Pancreas (tissue), 10 donors: ENCODE measurements at places on chromosomes 11 and 22. TPM values are rescaled to one million over a fixed set of nuclear protein-coding genes. Genes with fewer than 3 reads are reported as not detected.

The RGL4 gene
- total RNA-seq, result not detected

The JAML gene
- total RNA-seq, result 0.42 TPM

The UPK2 gene
- total RNA-seq, result not detected

The APOA4 gene
- not detected for total RNA-seq

DNA sequence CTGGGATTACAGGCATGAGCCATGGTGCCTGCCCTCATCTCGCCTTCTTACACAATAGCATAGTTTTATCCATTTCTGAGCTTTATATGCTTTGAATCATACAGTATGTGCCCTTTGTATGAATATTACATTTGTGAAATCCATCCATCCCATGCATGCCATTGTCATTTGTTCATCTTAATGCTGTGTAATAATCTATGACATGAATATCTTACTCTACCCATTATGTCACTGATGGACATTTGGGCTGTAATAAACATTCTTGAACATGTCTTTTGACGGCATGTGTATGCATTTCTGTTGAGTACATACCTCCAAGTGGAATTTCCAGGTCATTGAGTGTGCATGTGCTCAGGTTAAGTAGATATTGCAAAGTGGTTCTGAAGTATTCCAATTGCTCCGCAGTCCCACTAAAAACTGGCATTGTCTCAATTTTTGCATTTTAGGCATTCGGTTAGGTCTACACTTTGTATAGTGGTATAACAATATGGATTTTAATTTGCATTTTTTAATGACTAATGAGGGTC, 339.3 kb upstream of the SYN3 start:
- DNase-seq, result no peak

- no peak for DNase-seq
Measured at GRCh38 chr11:128593281-128593680, 5.9 kb upstream of the ETS1 start.

DNA sequence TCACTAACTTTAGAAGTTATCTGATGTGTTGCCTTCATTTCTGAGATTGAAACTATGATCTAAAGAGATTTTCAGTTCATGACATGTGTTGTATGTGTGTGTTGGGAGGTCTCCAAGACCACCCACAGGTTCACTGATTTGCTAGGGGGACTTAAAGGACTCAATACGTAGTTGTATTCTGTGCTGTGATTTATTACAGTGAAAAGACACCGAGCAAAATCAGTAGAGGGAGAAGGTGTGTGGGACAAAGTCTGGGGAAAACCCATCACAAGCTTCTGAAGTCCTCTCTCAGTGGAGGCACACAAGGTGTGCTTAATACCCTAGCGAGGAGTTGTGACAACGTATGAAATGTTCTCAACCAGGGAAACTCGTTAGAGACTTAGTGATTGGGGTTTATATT, 35.6 kb downstream of the RNF169 start:
- no peak for DNase-seq

DNA sequence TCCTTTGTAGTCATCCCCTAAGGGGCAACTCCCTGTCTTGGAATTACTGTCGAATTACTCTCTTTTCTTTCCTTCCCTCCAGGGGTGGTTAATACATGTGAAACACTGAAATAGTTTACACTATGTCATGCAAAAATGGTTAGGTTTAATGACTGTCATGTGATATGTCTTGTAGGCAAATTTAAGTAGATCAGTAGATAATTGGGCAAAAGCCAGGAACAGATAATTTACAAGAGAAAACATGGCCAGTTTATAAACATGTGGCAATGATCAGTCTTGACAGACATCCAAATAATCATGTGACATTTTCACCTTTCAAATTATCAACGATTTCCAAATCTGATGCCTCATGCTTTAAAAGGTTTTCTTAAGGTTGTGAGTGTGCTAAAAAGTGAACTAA, 3.9 kb downstream of the VWA5A start:
- DNase-seq, result no peak

DNA sequence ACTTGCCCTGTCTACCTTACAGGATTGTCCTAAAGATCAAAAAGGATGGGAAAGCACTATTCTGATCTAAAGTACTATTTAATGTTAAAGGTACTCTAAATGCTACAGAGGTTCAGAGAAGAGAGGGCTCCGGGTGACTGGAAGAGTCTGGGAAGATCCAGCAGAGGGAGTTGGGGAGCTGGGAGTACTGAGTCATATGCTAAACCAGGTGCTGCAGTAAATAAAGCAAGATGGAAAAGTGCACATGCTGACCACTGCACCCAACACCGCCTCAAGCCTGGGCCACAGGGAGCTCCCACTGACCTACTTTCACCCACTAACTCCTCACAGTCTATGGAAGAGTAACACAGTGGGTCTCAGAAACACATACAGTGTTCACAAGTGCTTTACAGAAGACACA, 49.3 kb downstream of the WT1 start:
- DNase-seq, result no peak

GRCh38 chr11:88709567-88709966, 356.2 kb downstream of the GRM5 start:
- no peak for DNase-seq

DNA sequence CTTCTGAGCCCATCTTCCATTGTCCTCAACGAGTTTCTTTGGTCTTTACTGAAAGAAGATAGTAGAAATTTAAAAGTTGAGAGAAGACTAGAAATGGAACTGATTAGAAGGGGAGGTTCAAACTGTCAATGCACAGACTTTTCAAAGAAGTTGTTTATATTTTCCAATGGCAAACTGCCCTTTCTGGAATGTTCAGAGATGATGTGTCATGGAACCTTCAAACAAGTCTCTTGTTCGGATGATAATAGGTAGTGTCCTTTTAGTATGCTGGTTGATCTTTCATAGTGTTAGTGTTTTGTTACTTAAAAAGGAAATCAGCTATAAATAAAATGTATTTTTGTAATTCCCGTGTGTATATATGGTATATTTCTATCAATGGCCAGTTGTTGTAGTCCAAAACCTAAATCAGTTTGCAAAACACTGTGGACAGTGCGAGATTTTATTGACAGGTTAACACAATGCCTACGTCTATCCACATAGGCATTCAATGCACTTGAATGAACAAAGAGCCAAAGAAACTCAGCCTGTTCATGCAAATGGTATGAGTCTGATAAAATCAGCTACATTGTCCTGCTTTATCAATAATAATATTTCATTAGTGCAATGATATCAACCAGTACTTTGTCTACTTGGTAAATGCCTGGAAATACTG, 30.9 kb downstream of the C11orf91 start:
- DNase-seq, result no peak

DNA sequence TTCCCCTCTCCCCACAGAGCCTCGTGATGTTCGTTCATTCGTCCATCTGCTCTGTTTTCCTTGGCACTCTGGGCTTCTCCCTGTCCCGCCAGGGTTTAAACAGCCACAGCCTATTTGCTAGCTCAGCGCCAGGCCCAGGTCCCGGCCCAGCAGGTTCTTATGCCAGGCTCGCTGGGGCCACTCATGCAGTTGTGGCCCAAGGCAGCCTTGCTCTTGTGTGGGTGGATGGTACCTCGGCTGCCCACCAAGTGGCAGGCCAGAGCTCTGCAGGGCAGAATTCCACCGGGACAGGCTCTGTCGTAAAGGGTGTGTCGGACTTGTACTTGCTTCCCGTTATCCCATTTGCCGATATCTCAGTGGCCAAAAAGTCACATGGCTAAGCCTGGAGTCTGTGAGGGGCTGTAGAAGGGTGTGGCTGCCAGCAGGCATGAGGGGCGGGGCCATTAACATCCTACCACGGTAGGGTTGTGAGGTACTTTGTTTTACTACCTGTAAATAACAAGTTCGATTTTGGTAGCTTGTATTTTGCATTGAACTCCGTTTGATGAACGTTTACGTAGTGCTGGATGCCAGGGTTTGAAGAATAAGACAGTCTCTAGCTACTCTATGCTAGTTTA, 7.9 kb downstream of the FAM118A start:
- no peak for DNase-seq
